Body of pancreas (tissue), 4 donors: ENCODE measurements at places on chromosomes 2 and 18.

DNA sequence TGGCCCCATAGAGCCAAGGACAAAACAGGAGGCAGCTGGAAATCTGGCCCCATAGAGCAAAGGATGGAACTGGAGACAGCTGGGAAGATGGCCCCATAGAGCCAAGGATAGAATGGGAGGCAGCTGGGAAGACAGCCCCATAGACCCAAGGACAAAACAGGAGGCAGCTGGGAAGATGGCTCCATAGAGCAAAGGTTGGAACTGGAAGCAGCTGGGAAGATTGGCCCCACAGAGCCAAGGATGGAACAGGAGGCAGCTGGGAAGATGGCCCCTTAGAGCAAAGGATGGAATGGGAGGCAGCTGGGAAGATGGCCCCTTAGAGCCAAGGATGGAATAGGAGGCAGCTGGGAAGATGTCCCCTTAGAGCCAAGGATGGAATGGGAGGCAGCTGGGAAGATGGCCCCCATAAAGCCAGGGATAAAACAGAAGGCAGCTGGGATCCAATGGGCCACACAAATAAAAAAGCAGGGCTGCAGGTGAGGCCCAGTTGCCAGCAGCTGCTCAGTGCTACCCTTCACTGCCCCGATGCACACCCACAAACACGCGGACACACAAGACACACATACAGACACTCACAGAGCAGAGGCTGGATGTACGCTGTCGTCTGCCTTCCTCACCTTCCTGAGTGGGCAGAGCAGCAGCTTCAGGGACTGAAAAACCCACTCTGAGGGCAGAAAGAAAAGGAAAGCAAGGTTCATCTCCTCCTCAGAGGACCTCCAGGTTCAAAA lies 505.4 kb upstream of the MYT1L start:
- no peak for DNase-seq

GRCh38 chr2:99444222-99444621 lies 45.6 kb downstream of the REV1 start:
- no peak for DNase-seq

- DNase-seq, result no peak
Observed at GRCh38 chr2:121149384-121149783, 135.6 kb downstream of the TFCP2L1 start.

DNA sequence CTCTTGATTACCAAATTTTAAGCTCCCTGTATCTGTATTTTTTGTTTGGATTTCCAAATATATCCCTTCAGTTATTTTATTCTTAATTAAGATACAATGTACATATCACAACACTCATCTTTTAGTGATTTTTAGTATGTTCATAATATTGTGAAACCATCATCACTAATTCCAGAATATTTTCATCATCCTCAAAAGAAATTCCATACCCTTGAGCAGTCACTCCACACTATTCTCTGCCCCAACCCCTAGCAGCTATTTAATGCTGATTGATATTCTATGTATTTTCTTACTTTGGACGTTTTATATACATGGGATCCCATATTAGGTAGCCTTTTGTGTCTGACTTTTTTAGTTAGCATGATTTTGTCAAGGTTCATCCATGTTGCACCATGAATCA lies 127.4 kb upstream of the SLC8A1 start:
- no peak for DNase-seq

GRCh38 chr2:8669157-8669817 lies 12.6 kb upstream of the ID2 start:
- no peak for DNase-seq

GRCh38 chr2:143501106-143501676 lies 372.0 kb downstream of the ARHGAP15 start:
- no peak for DNase-seq
